ENCODE measurements at places on chromosomes 5 and 9.

GRCh38 chr5:57504357-57504756 is 21.7 kb upstream of the ACTBL2 start:
- DNase-seq: no peak

DNA sequence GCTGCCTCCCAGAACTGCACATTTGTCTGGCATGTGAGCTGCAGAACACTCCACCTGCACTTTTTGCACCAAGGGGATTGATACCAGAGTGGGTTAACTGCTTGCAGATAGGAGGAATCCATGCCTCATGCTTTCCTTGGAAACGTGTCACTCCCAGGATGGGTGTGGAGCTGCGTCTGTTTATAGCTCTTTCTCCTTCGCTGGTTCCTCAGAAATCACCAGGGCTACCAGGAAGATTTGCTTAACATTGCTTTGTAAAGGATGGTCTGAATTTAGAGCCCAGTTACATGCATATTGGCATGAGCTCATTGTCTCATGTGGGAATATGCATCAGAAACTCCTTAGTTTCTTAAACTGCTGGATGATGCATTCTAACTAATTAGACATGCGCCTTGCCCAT is 234.6 kb downstream of the GADD45G start:
- DNase-seq: no peak

- DNase-seq: no peak
Measured at GRCh38 chr5:16550316-16550952, 66.4 kb downstream of the RETREG1 start.

GRCh38 chr5:68454766-68455165 is 239.2 kb downstream of the PIK3R1 start:
- DNase-seq: no peak

- DNase-seq: no peak
Measured at GRCh38 chr9:95276395-95276954, 41.0 kb downstream of the FANCC start.

DNA sequence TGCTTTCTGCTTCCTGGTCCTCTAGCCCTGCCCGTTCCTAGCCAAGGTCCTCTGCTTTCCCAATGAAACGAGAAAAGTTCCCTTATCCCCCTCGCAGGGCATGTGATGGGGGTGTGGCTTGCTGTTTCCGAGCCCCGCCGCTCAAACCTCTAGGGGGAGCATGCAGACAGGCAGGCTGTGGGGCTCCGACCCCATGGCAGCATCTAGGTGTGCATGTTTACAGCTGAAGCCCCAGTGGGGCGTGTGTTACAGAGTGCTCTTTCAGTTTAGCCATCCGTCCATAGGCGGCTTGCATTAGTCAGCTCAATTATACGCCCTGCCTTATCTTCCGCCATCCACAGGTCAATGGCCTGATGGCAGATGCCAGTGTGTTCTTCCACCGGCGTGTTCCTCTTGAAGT is 48.3 kb upstream of the SPATA31E1 start:
- no peak for DNase-seq
